ENCODE measurements at places on chromosomes 4 and X.

DNA sequence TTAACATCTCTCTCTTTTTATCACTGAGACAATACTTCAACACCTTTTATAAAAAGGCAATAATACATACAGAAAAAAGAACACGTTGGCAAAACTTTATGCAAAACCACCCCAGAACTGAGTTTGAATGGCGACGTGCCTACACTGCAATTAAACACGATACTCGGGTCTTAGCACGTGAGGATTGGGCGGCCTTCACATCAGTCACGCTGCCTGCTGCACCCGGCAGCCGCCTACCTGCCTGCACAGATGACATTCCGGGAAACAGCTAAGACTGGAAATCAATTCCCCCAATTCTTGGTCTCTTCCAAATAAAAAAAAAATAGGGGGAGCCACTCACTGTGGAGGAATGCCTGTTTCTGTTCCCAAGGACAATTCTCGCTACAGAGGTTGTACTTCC lies 68.2 kb downstream of the NYX start:
- DNase-seq: no peak

- no peak for DNase-seq
Measured at GRCh38 chrX:30806187-30806728, 82.8 kb downstream of the TAB3 start.

DNA sequence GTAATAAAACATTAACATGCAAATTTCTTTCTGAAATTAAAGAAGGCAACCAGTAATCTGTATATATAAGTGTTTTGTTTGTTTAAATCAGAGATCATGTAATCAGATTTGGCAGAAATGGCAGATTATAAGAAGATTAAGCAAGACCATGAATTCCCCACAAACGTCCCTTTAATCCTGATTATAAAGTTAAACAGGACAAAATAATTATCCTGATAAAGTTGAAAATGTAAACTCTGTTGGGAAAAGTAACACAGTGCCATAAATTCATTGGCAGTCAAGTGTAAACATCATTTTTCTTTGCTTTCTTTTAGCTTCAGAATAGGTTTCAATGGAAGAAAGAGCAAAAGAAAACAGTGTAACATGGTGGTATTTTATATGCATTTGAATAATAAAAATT lies 256.3 kb downstream of the KCNIP4 start:
- no peak for DNase-seq

DNA sequence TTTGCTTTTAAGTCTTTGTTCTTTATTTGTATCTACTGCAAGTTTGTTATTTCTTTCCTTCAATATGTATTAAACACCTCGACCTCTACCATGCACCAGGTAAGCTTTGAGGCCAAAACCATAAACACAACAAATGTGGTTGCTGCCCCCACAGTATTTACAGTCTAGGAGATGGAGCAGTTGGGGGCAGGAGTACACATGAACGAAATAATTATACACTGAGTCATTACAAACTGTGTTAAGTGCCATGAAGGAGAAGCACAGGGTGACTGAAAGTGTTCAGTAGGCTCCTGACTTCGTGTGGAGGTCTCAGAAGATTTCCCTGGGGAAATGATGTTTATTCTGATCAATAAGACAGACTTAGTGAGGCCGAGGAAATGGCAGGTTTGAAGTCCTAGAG lies 30.3 kb downstream of the SLC25A43 start:
- no peak for DNase-seq

DNA sequence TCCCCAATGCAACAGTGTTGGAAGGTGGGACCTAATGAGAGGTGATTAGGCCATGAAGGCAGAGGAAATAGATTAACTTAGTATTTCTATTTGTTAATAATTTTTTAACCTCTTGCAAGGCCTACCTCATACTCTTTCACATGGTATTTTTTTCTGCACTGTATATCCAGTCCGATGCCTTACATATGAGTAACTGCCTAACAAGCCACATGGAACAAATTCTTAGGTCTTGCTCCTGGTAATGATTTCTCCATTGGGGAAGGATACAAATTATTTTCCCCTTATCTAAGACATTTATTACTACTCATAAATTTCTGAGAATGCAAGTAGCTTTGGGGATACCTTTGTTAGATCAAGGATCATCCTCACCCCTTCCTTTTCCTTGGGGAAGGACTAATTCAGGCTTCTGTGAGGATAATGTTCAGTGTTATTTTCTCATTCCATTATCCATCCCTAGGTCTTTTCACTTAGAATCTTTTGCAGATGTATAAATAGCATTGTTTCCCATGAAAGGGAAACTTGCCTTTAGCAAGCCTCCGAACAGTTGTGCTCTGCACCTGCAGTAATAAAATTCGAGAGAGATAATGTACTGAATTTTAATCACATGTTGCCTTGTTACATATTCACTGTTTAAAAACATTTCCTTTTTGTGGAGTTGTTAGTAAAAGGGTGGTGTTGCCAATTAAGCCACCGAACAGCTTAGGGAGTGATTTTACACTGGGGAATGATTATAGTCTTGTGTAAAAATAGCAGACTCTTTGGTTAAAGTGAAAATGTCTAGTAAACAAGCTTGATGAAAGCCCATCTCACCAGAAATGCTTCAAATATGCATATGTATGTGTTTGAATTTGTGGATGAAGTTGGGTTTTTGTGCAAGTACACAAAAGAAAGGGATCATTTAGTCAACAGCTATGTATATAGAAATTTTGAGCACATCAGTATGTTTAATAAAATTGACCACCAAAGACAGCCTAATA lies 89.9 kb downstream of the CFAP299 start:
- peak; percentile 6 for DNase-seq

DNA sequence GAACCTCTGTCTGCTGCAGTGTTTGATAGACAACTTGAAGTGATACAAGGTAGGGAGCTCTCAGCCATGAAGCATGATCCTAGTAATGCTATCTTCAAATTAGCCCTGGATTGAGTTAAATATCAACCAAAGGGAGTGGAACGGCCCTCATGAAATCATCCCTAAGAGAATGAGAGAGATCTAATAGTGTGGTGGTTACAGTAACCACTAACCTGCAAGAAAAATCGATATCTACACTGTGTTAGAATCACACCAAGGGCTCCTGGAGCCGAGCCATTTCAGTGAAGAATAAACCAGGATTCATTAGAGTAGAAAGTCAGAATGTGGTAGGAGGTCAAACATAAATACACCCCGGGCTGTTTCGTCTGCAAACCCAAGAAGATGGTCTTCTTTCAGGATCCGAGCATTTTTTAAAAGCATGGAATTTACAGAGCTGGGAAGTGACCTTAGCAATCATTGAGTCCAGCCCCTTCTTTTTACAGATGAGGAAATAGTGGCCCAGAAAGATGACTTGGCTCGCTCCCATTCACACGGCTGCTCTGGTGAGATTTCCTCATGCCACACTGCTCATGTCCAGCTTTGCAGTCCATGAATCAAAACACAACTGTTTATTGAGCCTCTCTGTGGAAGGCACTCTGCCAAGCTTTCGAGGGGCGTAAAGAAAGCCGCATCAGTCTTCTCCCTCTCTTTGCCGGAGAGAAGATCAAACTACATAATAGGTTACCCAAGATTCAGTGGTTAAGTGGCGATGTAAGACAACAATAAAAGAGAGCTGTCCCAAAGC lies 5.5 kb upstream of the DCTD start:
- peak; percentile 35 for DNase-seq

DNA sequence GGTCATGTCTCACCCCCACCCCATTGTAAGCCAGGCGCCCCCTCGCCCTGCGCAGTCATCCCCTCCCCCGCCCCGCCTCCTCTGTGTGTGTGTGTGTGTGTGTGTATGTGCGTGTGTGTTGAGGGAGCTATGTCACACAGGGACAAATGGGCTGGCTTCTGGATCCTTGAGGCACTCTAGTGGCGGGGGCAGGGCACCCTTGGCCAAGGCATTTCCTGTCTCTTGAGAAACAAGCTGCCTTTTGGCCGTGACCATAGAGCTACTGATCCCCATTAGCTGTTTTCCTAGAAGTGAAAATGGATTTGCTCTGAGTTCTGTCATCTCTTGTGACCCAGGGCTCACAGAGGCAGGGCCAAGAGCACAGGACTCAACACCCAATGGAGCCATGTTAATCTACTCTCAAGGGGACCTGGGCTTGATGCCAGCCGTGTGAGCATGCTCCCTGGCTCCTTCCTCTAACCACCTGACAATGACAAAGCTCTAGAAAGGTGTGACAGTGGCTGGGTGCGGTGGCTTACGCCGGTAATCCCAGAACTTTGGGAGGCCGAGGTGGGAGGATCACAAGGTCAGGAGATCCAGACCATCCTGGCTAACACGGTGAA lies 162.5 kb upstream of the BCOR start:
- DNase-seq: peak; percentile 70

GRCh38 chr4:108611365-108611764 lies 9.0 kb upstream of the RPL34 start:
- peak; percentile 23 for DNase-seq

DNA sequence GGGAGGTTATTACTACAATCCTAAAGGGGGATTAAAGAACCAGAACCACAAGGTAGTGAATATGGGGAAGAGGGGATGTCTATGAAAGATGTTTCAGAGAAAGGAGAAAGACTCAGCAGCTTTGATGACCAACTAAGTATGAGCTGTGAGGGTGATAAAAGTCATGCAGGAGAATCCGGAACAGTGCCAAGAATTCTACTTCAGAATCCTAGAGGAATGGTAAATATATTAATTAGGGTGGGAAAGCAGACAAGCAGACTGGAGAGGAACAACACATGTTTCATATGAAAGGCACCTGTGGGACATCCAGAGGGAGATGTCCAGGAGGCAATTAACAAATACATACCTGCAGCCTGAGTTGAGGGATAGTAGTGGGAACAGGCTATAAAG lies 642.2 kb upstream of the DIPK2B start:
- DNase-seq: peak; percentile 72

- no peak for DNase-seq
Measured at GRCh38 chr4:136219592-136220125, 1312.6 kb downstream of the PCDH18 start.

GRCh38 chr4:105946771-105947170 lies 51.5 kb downstream of the NPNT start:
- no peak for DNase-seq

- DNase-seq: peak; percentile 20
Measured at GRCh38 chr4:123250843-123251242, 145.8 kb upstream of the SPRY1 start.

DNA sequence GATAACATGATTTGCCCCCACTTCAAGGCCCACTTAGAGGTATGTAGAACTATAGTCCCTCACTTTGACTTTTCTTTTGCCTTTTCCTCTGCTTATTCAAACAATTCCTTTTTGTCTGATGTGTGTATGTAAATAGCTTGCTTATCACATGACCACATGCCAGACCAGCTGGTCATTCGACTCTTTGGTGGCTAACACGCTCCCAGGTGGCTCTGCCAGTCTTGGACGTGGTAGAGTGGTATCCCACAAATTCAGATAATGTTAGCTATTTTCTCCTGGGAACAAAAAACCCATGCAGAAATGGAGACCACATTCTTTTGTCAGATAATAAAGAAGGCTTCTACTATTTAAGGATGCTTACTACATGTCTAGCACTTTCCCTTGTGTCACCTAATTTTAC lies 47.9 kb downstream of the ARHGAP24 start:
- DNase-seq: peak; percentile 24

GRCh38 chr4:169099771-169100180 lies 89.7 kb upstream of the CBR4 start:
- peak; percentile 72 for DNase-seq

- peak; percentile 99 for DNase-seq
Measured at GRCh38 chr4:54281054-54281766, 52.1 kb downstream of the PDGFRA start.

DNA sequence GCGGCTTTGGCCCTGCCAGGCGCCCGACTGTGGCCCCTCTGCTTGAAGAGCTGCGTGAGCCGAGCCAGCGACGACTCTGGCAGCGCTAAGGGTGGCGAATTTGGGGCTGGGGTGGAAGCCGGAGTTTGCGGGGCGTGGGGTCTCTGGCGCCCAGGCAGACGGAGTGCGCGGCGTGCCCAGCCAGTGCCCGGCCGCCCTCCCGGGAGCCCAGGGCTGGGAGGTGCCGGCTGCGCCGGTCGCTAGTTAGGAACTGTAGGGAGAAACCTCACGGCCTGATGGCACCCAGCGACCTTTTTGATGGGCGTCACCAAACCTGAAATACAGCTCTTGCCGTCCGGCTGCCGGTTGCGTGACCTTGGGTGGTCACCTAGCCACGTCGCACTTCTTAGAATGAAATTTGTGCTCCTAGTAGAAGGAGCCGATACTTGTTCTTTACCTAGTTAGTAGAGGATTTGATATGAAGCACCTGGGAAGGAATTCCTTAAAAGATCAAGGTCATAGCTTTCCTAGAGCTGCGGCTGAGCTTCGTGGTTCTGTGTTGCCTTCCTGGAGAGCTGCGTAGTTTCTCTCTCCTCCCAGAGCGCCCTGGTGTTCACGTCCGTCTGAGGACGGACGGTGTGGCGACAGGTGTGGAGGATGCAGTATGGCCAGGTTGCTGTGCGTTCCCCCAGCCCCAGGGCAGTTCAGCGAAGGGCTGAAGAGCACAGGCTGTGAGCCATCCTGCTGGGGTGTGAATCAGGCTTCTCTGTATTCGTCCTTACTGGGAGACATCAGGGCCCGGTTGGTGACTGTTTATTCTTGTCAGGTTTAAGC lies 680 bp downstream of the MAEA start:
- DNase-seq: peak; percentile 11

GRCh38 chr4:165515201-165515600 lies 136.4 kb downstream of the CPE start:
- DNase-seq: no peak

DNA sequence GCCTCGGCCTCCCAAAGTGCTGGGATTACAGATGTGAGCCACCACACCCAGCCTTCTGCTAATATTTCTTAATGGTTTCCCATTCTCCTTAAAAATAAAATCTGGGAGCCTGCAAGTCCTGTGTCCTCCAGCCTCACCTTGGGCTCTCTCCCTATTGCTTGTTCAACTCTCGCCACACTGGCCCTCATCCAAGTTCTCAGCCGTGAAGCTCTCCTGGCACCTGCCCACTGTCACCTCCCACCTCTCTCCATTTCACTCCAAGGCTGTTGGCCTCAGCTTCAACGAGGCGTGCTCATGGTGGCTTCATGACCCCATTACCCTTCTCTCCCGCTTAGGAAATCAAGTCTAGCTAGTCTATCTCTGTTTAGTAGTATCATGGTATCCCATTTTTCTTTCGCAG lies 9.5 kb upstream of the ETNPPL start:
- no peak for DNase-seq

GRCh38 chr4:95124906-95125504 lies 367.2 kb downstream of the BMPR1B start:
- peak; percentile 75 for DNase-seq

- peak; percentile 69 for DNase-seq
Measured at GRCh38 chr4:172142281-172142741, 329.1 kb downstream of the GALNTL6 start.

DNA sequence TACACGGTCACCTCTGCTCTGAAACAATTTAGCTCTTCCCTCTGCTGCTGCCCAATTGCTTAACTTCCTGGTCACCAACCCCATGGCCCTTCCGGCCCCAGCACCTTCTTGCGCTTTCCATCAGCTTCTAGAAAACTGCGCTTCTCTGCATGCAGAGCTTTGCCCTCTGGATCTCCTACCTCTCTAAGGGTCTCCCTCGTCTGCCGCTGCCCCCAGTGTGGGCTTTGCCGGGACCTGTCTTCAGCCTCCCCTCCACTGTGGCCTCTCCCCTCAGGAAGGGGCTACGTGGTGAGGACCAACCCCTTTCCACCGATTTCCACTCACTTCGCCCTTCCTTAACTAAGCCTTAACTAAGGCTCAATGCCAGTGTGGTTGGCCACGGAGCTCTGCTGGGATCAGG lies 94.6 kb downstream of the DCTD start:
- DNase-seq: no peak

Measured in AG10803 (cell line).